Smooth muscle cell of the brain vasculature (primary cell): ENCODE measurements at places on chromosomes 4 and X.

- DNase-seq, result no peak
These were observed 32.3 kb downstream of the BBS12 start for GRCh38 chr4:122764821-122765215.

GRCh38 chr4:153521999-153522801 is 56.0 kb downstream of the TMEM131L start:
- no peak for DNase-seq

GRCh38 chr4:147381749-147382148 is 99.1 kb upstream of the EDNRA start:
- no peak for DNase-seq

GRCh38 chr4:158814207-158814606 is 45.4 kb downstream of the FNIP2 start:
- no peak for DNase-seq

DNA sequence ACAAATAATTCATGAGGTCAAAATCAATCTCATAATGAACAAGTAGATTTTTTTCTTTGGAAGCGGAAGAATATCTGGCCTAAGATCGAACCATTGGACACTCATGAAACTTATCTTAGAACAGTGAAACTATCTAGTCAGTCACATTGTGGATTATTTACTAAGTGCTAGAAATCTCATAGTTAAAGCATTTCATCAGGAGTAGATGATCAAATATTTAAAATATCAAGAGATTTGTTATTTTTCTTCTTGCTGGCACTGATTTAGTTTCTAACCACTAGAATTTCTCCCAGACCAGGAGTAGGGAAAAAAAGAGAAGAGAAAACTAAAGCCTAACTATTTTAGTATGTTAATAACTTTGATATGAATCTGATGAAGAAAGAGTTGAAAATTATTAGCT is 105.5 kb downstream of the SHROOM3 start:
- DNase-seq, result no peak

DNA sequence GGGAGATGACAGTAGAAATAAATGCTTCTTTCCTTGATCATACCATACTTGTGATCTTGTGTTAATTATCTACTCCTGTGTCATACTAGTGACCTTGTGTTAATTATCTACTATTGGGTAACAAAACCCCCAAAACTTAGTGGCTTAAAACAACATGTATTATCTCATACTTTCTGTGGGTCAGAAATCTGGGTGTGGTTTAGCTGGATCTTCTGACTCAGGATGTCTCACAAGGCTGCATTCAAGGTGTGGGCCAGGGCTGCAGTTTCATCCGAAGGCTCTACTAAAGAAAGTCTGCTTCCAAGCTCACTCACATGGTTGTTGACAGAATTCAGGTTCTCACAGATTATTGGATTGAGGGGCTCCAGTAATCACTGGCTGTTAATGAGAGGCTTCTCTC is 70.3 kb upstream of the NDP start:
- no peak for DNase-seq

DNA sequence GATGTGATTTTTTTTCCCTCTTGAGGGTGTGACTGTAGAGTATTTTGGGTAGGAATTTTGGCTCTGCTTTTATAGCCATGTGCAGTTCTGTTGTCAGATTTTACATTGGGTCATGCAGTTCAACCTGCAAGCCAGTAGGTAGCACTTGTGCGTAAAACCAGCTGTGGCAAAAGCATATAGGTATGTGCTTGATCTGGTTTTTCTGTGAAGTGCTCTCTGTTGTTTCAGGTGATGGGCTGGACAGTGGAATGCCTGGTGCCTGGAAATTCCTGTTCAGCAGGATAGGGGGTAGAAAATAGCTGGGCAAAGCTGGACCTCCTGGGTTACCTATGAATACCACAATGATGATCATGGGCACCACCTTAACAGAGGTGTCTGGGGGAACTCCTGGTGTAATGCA is 584.2 kb upstream of the PCDH10 start:
- no peak for DNase-seq
